CD4-positive, alpha-beta T cell treated with Interleukin-2 at 100 ng/mL for 4 hours (primary cell): ENCODE measurements at places on chromosomes 6 and 20.

DNA sequence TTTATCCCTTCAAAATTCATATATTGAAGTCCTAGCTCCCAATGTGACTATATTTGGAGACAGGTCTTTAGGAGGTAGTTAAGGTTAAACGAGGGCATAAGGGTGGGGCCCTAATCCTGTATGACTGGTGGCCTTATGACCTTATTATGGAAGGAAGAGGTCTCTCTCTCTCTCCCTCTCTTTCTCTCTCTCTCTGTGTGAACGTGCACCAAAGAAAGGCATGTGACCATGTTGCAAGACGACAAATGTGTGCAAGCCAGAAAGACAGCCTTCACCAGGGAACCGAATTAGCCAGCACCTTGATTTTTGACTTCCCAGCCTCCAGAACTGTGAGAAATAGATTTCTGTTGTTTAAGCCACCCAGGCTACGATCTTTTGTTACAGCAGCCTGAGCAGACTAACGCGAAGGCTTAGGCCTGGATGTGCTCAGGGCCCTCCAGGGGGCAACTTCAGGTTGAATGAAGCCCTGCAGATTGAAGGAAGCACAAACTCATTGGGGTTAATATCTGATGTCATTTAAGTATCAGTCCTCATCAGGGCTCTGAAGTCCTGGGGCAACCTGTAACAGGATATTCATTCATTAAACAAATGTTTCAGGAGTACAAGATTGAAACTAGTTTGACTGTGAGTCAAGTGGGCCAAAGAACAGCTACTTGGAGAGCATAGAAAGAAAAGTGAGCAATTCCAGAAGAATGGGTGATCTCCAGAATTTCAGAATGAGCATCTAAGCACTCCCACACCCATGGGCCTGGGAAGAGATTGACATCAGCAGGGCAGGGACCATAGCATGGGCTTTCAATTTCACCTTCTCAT is 157.4 kb upstream of the TNFAIP3 start:
- DNase-seq, result no peak

DNA sequence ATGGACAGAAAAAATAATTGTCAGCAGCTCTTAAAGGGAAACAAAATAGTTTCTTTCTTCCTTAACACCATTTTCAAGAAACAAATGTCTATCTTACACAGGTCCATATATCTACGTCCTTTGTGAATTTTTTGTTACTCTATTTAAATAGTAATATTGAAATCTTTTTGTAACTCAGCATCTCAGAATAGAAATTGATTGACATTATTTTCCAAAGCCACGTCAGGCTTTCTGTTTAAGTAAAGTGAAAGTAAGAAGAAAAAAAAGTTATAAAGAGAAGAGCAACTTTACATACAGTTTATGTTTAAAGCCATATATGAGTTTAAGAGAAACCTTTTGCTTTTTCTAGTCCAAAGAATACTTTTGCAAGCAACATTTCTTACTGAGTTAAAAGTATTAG is 402.9 kb upstream of the SOX4 start:
- DNase-seq, result no peak

DNA sequence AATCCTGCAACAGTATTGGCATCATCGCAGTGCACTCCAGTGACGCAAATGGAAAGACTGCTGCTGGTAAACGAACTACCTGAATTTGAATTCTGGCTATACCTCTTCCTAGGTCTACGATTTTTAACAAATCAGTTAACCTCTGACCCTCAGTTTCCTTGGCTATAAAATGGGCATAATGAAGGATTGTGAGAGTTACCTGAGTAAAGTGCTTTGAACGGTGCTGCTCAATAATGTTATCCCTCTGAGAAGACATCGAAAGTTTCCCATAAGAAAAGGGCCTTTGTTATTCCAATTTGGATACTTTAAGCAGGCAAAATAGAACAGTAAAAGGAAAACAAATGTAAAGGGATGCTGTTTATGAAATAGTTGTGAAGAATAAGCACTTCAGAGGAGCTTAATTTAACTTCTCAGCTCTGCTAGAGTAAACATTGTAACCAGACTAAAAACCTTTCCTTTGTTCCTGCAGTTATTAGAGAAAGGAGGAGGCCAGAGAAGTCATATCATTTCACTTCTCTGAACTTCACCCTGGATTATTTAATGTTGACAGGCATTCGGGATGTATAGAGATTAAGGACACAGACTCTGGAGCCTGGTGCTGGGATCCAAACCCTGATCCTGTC is 5.8 kb downstream of the SGK1 start:
- DNase-seq, result no peak

GRCh38 chr20:36490191-36490590 is 51.1 kb upstream of the MYL9 start:
- no peak for DNase-seq

GRCh38 chr20:47360297-47361056 is 4.0 kb upstream of the ZMYND8 start:
- no peak for DNase-seq
